Fibroblast of the aortic adventitia (primary cell): ENCODE measurements at places on chromosomes 6 and 20.

DNA sequence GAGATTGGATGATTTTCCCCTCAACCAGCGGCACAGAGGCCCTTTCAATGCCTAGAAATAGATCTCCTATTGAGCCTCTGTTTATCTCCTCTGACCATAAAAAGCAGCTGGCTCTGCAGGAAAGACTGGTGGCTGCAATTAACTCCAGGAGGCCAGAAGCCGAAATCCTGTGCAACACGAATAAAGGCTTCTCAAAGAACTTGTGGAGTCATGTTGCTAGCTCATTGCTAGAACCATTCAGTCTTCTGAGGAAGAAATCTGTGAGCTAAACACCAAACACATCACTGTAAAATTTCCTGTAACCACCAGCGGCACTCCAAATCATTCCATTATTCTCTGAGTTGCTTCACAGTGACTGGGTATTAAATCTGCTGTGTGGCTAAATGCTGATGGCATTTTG is 49.1 kb upstream of the TPD52L1 start:
- DNase-seq, result peak; percentile 55

- DNase-seq, result no peak
These were observed 517.7 kb upstream of the SULF2 start for GRCh38 chr20:48302844-48303542.

DNA sequence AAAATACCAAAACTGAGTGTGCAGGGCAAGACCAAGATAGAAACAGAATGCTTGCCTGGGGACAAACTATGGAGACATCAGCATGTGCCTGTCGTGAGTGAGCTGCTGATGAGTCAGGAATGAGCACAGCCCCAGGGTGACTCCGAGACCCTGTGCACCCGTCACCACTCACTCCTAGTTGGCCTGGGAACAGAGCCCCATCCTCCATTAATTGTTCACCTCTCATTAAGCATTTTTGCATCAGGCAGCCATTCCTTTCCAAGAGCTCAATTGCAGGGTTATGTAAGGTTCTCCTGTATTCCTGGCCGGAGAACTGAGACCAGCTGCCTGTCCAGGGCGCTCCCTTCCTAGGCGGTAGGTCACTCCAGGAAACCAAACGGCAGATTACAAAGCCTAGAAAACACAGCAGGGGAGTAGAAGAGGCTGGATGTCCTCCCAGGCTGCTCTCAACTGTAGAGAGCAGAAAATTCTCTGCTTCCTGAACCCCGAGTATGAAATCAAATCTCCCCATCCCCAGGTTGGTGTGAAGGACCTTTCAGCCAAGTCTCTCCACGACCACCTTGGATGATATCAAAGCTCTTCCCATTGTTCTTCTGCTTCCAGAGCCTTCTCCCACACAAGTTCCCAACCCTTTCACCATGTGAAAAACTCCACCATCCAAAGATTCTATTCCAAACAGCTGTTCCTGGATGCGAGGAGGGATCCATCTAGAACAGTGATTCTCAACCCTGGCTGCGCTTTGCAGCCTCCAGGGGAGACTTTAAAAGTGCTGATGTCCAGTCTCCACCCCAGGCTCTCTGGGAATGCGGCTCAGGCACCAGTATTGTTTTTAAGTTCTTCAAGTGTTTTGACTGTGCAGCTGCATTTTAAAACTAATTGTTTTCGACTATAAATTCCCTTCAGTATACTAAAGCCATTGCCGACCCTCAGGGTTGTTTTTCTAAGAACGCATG is 532.6 kb upstream of the JARID2 start:
- peak; percentile 87 for DNase-seq

- DNase-seq, result no peak
These were observed 225.5 kb upstream of the MARCKS start for GRCh38 chr6:113631666-113632065.

DNA sequence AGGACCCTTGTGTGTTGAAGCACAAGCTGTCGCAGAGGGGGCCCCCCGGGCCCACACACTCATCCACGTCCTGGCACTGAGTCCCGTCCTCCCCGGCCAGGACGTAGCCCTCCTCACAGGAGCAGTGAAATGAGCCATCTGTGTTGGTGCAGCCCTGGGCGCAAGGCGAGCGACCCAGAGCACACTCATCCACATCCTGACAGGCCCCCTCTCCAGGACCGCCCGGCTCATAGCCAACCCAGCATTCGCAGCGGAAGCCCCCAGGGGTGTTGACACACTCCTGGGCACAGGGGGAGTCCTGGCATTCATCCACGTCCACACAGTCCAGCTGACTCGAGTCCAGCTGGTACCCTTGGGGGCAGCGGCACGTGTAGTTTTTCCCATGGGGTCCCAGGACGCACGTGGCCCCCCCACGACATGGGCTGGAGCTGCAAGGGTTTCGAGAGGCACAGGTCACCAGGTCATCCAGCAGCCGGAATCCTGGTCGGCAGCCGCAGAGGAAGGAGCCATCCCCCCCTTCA is 1.2 kb downstream of the CD93 start:
- DNase-seq, result no peak
